ENCODE measurements at places on chromosomes 16 and 17.

DNA sequence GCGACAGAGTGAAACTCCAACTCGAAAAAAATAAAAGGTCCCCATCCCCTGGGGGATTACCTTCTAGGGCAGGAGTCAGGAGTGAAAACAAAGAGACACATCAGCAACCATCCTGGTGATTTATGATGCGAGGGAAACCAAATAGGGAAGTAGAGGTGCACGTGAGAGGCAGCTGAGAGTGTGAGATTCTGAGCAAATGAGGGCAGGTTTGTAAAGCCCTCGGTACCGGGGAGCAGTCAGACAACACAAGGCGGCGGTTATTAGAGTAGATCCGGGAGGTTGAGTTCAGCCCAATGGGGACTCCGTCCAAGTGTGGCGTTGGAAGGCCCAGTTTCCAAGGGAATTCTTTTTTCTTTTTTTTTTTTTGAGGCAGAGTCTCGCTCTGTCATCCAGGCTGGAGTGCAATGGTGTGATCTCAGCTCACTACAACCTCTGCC, 7.4 kb upstream of the ARMC7 start:
- DNase-seq: no peak

DNA sequence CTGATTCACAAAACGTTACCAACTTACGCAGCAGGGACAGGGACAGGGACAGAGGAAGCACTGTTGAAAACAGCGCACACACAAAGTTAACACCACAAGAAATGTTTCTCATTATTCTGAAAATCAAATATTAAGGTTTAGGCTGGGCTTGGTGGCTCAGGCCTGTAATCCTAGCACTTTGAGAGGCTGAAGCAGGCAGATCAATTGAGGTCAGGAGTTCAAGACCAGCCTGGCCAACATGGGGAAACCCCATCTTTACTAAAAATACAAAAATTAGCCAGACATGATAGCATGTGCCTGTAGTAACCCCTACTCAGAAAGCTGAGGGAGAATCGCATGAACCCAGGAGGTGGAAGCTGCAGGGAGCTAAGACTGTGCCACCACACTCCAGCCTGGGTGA, 4.2 kb downstream of the CYTH1 start:
- no peak for DNase-seq

- no peak for DNase-seq
Measured at GRCh38 chr16:73400951-73401350, 353.0 kb upstream of the ZFHX3 start.

DNA sequence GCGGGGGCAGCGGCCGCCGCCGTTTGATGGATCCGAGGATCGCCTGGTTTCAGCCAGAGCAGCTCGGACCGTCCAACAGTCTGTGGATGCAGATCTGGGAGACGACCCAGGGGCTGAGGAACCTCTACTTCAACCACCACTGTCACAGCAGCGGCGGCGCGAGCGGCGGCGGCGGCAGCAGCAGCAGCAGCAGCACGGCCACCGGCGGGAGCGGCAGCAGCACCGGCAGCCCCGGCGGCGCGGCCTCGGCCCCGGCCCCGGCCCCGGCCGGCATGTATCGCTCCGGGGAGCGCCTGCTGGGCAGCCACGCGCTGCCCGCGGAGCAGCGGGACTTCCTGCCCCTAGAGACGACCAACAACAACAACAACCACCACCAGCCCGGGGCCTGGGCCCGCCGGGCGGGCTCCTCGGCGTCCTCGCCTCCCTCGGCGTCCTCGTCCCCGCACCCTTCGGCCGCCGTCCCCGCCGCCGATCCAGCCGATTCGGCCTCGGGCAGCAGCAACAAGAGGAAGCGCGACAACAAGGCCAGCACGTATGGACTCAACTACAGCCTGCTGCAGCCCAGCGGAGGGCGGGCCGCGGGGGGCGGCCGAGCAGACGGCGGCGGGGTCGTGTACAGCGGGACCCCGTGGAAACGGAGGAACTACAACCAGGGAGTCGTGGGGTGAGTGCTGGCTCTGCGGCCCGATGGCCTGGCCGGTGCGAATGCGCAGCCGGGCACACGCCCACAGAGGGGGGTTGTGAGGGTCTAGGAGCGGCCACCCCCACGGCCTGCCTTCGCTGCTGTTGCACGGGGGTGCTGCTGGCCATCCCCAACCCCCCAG, 702 bp downstream of the TENT4B start:
- DNase-seq: no peak

DNA sequence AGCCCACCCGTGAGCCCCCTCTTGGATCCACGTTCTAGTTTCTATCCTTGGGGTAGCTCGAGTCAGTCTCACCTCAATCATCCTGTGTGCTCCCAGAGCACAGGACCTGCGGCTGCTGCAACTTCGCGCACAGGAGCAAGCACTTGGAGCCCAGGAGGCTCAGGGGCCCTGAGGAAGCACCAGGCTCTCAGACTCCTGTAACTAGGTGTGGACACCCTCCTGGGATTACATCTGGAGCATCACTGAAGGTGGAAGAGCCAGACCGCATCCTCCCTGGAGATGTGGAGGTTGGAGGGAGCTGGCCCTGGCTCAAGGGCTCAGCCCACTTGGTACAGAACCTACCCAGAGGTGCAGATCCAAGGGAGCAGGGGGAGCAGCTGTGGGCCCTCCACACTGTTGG, 2.7 kb downstream of the HBQ1 start:
- no peak for DNase-seq

Measured in NCI-H1105 treated with DMSO at 0.1 percent for 48 hours (cell line).